ENCODE measurements at places on chromosomes 7 and 10.

- no peak for DNase-seq
Observed at GRCh38 chr10:114491933-114492332, 87.6 kb upstream of the AFAP1L2 start.

GRCh38 chr10:103758294-103758681, 97.1 kb downstream of the SH3PXD2A start:
- no peak for DNase-seq

DNA sequence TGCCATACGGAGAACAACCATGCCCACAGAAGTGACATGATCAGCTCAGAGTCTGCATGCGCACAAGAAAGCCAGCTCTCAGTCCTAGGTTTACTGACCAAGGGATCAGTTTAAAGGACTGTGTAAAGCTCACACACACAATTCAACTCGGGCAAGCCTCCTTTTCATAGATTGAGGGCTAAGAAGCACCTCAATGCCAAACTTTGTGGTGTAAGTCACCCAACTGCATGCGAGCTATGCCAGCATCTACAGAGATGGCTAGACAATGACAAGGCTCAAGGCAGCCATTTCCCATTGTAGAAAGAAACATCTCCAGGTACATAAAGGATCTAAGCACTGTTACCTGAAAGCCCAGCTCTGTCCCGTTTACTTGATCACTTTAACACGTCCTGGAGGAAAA, 36.8 kb downstream of the GPAM start:
- no peak for DNase-seq

DNA sequence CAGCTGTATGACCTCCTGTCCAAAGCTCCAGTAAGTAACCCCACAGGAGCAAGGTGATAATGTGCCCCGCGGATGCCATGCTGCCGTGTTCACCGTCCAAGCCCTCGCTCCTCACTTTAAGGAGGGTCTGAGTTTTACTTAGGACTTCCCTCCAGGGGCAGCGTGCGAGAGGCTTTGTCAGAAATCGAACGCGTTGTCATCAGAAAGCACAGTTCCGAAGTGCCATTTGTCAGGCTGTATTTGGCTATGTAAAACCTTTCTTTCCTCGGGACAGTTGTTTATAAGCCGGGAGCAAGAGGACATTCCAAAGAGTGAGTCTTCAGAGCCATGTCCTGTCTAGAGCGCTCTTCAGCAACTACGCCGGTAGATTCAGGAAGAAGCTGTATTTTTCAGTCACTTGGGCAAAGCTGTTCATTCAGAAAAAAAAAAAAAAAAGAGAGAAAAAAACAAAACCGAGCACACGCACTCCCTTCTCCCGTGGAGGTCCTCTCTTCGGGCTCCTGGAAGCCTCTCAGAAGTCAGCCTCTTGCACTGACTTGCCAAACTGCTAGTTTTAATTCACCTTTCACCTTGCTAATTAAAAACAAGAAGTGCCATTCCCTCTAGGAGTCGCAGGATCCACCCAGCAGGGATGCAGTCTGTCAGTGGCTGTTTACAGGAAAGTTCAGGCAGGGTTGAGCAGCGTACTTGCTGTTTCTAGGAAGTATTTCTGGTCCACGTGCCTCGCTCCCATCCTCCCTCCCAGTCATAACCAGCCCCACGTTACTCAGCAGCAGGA, at the start of gene SEMA3E:
Gene SEMA3E (minus strand): TSS at position 676 of the 778 bp plus-strand sequence.
- peak; percentile 62 for DNase-seq
